Fibroblast of skin of left biceps (primary cell): ENCODE measurements at places on chromosomes 5 and 9.

- DNase-seq, result no peak
These were observed 35.3 kb downstream of the ERBIN start for GRCh38 chr5:65961633-65962032.

DNA sequence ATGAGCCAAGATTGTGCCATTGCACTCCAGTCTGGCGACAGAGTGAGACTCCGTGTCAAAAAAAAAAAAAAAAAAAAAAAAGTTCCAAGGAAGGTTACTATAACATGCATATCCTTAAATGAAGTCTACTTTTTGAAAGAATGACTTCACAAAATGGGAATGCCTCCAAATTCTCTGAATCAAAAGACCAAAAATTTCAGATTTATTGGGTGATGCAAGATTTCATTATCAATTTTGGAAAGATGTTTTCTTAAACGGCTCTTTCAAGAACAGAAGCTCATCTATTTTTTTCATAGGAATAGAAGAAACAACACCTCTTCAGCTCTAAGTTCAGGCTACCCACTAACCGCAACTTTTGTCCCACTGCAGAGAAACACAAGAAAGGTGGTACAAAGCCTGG is 69.9 kb downstream of the AUH start:
- peak; percentile 28 for DNase-seq

DNA sequence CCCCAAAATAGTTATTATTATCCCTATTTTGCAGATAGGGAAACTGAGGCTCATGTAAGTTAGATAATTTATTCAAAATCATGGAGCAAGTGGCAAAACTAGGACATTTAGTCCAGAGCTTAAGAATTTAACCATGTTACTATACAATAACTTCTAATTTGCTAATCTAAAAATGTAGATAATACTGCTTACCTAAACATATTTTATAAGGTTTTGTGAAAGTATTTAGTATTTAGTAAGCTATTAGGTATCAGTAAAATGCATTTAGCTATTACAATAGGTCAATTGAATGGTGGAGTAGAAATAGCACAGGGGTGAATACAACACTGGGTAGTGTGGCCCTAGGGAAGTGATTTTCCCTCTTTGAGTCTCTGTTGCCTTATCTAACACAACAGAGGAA is 648.3 kb downstream of the KIF4B start:
- DNase-seq, result no peak

GRCh38 chr5:132050661-132051552 is 9.5 kb upstream of the IL3 start:
- DNase-seq, result no peak

DNA sequence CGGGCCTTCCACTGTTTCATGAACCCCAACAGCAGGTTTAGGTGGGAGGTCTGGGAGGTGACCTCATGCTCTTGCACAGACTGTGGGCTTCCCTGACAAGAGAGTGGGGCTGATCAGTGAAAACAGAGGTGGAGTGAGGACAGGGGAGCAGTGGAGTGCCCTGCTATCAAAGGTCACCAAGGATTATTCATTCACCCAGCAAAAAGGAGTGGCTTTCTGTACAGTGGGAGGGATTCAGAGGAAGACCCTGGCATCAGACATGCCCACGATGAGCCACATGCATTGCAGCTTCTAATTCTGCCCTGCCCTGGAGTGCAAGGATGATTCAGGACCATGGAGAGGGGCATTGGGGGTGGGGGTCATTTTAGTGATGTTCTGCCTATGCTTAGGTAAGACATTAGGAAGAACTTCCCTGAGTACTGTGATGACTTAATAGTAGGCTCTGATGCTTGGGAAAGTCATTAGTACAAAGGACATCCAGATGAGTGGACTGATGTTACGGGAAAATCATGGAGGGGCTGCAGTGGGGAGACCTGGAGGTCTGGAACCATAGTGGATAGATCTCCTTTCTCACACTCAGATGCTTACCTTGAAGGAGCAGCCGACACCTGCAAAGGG is 12.8 kb downstream of the TRAF1 start:
- DNase-seq, result no peak

DNA sequence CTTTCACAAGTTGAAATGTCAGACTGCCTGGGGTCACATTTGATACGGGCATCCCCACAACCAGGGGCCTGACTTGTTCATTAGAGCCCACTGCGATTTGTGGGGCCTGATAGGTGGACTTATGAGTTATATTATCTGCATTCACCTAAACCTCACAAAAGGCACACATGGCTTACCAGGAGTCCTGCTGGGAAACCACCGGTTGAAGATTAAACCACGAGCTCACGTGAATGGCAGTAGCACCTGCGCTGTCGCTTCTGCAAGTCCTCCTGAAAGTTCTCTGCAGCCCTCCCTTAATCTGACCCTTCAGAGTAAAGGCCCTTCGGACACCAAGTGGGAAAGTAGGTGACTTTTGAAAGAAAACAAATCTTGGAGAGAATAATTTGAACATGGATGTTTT is 68.9 kb downstream of the PPIC start:
- DNase-seq, result no peak

- DNase-seq, result no peak
These were observed 145.0 kb upstream of the DMAC1 start for GRCh38 chr9:7944572-7944971.

- DNase-seq, result no peak
These were observed 42.1 kb upstream of the EEIG1 start for GRCh38 chr9:128022886-128023285.

DNA sequence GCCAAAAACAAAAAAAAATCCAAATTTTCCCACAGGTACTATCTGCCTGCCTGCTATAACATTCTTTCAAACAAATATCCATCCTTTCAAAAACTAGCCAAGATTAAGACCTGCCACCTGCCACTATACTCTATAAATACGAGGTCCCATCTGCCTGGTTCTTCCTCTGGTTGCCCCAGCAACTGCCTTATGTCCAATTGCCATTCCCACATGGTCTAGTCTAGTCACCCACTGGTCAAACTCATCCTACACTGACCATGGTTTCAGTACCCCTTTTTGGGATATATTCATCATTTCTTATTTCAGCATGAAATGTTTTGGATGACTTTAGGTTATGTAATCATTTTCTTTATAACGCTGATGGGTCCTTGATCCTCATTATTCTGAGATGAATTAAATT is 95.1 kb upstream of the CCNG1 start:
- DNase-seq, result no peak

DNA sequence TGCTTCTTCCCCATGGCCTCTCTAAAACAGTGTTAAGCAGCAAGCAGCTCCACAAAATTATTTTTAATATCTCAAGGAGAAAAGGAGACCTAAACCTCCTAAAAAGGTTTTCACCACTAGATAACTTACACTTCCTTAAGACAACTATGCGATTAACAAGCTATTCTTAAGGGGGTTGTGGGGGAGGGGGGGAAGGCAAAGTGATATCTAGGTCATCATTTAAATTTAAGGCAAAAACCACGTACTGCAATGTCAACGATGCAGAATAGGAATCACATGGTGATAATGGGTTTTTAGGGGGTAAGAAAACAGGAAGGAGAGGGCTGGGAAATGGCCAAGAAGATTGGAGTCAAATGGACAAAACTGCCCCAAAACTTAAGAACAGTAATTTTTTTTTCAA is 32.6 kb downstream of the CSNK1A1 start:
- no peak for DNase-seq

- DNase-seq, result no peak
These were observed 8.1 kb downstream of the MTMR12 start for GRCh38 chr5:32304622-32305021.
